ENCODE measurements at places on chromosomes 3 and 15.

DNA sequence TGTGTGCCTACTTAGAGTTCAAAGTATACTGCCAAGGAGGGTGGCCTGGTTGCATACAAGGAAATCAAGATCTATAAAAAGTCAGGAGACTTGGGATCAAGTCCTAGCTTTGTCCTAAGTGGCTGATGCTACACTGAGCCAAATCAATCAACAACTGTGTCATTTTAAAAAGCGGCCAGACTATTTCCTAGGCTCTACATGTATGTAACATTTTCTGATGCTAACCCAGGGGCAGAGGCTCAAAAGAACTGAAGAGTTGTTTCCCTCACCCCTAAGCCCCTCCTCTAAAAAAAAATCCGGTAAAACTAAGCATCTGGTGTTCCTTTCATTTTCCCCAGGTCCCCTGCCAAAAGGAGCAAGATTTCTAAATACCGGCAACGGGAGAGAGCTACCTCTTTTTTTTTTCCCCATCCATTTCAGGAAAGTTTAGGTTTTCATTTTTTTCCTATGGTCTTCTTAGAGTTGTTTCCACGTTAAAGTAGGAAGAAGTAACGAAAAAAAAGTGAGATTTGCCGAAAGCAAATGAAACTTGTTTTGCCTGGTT, 18.8 kb upstream of the CHD2 start:
- DNase-seq = no peak

GRCh38 chr3:78701537-78701936, 1066.3 kb downstream of the ROBO1 start:
- DNase-seq = no peak

- DNase-seq = no peak
Measured at GRCh38 chr15:25740383-25741255, 122.5 kb downstream of the ATP10A start.

DNA sequence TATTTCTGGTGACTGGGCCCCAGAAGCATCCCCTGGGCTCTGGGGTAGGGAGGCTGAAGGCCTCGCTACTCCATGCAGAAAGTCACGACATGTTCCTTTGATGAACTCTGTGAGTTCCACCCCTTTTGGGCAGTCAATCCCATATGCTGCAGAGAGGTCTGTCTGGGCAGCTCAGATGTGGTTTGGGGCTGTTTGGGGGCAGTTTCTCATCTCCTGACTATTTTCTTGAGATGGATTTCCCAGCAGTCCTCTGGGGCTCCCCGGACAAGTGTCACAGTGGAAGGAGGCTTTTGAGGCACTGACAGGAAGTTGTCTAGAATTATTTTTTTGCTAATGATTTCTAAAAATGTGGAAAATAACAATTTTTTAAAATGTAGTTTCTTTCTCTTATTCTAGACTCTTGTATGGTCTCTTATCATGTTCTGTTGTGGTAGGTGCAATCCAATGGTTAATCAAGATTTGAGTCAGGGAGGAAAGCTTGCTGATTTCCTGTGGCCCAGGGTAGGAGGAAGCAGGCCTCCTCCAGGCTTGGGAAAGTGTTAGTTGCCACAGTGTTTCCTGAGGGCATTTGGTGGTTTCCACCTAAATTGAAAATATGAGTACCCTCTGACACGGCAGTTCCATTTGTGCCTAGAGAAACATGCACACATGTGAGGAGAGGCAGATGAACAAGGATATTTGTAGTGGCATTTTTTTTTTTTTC, 19.9 kb upstream of the TATDN2 start:
- no peak for DNase-seq

- no peak for DNase-seq
Measured at GRCh38 chr3:10170915-10171478, 6.3 kb downstream of the IRAK2 start.
